ENCODE measurements at places on chromosomes 7 and 10. TPM values are rescaled to one million over a fixed set of nuclear protein-coding genes. Genes with fewer than 3 reads are reported as not detected.

The SEM1 gene
- total RNA-seq, result 27.5 TPM

The ZMIZ2 gene
- total RNA-seq, result 442 TPM

The NME8 gene
- total RNA-seq, result not detected

The NUTM2A gene
- total RNA-seq, result 0.96 TPM

The GPR85 gene
- total RNA-seq, result not detected

The HOXA10 gene
- not detected for total RNA-seq

The LIPN gene
- total RNA-seq, result not detected

DNA sequence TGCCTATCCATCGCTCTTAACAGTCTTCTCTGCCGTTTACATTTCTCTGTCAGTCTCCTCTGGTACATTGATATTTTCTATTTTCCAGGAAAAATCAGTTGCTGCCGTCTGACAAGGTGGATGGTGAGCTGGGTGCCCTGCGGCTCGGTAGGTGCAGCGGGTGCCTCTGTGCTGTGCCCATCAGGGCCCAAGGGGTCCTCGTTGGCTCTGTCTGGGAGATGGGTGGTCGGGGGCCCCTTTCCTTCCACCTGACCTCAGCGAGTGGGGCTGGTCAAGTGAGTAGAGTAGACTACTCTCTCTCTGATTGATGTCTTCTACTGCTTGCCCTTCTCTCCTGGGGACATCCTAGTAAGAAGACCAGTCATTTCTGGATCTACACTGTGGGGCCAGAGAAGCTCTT lies 57.4 kb downstream of the MINDY4 start:
- no peak for DNase-seq
- no peaks in the 10 kb centered on the region for H3K4me1 ChIP-seq
- no peaks in the 10 kb centered on the region for H3K27me3 ChIP-seq

GRCh38 chr7:52009181-52009580 lies 692.6 kb upstream of the COBL start:
- DNase-seq, result no peak
- H3K36me3 ChIP-seq, result no peaks in the 10 kb centered on the region
- H3K4me1 ChIP-seq, result no peaks in the 10 kb centered on the region
- no peak overlapping the region for H3K4me3 ChIP-seq

GRCh38 chr7:118949031-118949430 lies 724.5 kb downstream of the ANKRD7 start:
- no peaks in the 10 kb centered on the region for H3K36me3 ChIP-seq
- DNase-seq, result no peak
- no peaks in the 10 kb centered on the region for H3K27me3 ChIP-seq
- H3K4me3 ChIP-seq, result no peak overlapping the region
- H3K27ac ChIP-seq, result no peak overlapping the region
- no peaks in the 10 kb centered on the region for H3K4me1 ChIP-seq

GRCh38 chr7:34275624-34276023 lies 370.3 kb downstream of the BMPER start:
- no peak overlapping the region for H3K4me3 ChIP-seq
- no peaks in the 10 kb centered on the region for H3K36me3 ChIP-seq
- no peaks in the 10 kb centered on the region for H3K4me1 ChIP-seq
- no peak overlapping the region for H3K27ac ChIP-seq
- H3K27me3 ChIP-seq, result no peaks in the 10 kb centered on the region

- H3K27me3 ChIP-seq, result peaks cover 5% of the 10 kb centered on the region
- DNase-seq, result no peak
- no peak overlapping the region for H3K27ac ChIP-seq
- H3K4me1 ChIP-seq, result peaks cover 17% of the 10 kb centered on the region
- no peaks in the 10 kb centered on the region for H3K36me3 ChIP-seq
Observed at GRCh38 chr10:6269432-6269831, 66.7 kb downstream of the PFKFB3 start.
